Fibroblast of the aortic adventitia (primary cell): ENCODE measurements at places on chromosomes 7 and 10.

GRCh38 chr7:99409806-99410205 is 1.0 kb downstream of the BUD31 start:
- no peak for DNase-seq

GRCh38 chr10:119248681-119249080 is 41.3 kb downstream of the GRK5 start:
- no peak for DNase-seq

GRCh38 chr10:99115703-99116102 is 119.9 kb downstream of the HPSE2 start:
- no peak for DNase-seq

- DNase-seq = no peak
Observed at GRCh38 chr7:29243910-29244655, 49.5 kb downstream of the CHN2 start.

DNA sequence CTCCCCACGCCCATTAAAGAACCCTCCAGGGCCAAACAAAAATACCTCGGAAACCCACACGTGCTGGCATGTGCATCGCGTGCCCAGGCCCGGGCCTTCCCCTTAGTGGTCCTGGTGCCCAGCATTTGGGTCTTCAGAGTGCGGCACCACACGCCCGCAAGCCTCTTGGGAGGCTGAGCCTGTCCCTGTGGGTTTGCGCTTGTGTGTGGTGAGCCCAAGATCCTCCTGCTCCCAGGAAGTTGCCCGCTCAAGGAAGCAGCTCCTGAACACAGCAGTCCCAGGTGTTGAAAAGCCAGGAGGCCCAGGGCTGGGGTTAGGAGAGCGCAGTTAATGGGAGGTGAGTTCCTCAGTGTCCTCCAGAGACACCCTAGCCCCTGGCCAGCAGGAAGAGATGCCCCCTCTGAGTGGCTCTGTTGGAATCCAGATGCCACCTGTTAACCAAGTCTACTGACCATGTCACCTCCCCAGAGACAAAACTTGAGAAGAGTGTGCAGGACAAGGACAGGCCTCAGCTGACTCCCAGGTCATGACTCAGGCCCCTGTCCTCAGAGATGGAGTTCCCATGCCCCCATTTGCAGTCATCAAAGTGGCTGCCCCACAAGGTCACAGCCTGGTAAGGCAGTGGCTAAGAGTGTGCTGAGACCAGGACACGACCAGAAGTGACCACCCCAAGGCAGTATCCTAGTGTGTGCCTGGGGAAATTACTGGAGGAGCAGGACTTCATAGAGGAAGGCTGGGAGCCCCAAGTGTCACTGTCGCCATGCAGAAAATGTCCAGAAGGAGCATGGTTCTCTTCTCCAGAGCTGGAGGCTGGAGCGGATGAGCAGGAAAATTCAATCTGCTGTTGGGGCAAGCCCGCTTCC is 5.2 kb downstream of the FZD9 start:
- no peak for DNase-seq

DNA sequence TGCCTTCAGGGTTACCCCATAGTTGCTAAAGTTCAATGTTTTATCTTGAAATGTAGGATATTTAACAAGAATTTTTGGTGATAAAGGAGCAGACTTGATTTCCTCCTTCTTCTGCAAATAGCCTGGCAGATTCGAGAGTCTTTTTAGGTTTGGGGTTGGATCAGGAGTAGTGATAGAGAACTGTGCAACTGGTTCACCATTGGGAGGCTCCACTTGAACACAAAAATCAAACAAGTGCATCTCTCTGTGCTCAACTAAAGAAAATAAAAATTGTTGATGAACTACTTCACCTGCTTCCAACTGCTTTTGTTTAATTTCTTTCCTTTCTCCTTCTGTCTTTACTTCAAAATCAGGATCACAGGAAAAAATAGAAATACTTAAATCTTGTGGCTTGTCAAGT is 58.5 kb downstream of the MACC1 start:
- DNase-seq = peak; percentile 80

GRCh38 chr7:6320791-6321190 is 48.4 kb upstream of the CYTH3 start:
- no peak for DNase-seq

DNA sequence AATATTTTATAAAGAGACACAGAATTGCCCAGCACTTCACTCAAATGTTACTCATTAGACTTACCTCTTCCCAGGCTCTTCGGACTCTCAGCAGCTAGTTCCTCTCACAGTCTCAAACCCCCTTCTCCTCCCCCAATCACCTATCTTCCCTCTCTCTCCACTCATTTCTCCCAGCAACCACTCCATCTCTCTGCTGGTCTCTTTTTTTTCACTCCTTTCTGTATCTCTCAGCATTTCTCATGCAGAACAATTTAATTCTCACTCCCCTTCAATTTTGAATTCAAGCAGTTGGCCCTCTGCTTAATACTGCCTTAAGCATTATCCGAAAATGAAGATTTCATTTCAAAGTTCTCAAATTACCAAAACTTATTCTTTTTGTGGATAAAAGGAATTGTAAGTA is 34.4 kb upstream of the CAV2 start:
- DNase-seq = no peak

DNA sequence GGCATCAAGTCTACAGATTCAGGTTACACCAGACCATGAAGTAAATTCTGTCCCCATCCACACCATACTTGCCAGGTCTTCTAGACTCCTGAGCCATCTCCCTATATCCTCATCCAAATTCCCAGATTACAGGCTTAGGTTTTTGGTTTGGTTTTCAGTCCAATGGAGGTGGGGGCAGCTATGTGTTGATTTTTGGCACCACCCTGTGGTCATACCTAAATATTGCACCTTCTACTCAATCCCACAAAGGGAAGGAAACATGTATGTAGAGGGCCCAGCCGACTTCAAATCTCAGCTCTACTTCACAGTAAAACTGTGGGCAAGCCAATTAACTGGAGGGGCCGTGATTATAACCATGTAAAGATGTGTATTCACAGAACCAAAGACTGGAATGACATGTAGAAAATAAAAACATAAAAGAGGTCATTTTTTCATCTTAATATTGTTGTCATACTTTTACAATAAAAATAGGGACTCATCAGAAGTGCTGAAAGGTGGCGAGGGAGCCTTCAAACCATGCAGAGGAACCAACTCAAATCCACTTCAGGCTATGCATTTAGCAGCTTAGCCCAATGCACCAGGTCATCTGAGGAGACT is 19.8 kb downstream of the ERCC6 start:
- peak; percentile 75 for DNase-seq

- no peak for DNase-seq
Observed at GRCh38 chr10:67663449-67664087, 32.4 kb downstream of the CTNNA3 start.

DNA sequence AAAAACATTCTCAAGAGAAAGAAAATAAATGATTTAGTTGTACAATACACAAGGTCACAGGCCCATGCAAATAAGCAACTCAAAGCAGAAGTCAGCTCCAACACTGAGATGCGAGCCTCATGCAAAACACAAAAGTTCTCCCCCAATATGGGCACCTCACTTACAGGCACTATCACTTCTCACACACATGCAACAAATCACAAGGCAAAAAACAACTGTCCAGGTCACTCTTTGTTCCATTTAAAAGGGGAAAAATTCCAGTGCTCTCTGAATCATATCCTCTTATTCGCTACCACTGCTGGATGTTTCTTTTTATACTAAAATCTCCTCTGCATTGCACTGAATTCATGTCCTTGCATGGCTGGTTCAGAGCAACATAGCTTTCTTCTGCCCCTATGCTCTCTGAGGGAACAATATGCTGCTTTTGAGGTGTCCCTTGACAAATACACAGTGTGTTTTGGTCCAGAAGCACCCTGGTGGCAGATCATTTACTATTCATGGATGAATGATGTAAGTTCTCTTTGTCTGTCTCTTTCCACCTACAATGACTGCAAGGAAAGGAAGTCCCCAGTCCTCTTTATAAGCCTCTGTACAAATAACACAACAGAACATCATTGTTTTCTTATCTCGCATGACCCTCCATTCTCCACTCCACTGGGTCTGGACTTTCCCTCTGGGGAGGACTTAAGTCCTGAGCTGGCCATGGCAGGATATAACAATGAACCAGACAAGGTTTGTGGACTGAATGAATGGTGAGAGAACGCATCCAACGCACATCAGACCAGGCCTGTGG is 85.4 kb upstream of the GSDME start:
- DNase-seq = peak; percentile 40

GRCh38 chr10:99534939-99535763 is 2.4 kb downstream of the NKX2-3 start:
- DNase-seq = no peak

GRCh38 chr10:11553773-11554381 is 57.6 kb downstream of the USP6NL start:
- no peak for DNase-seq

GRCh38 chr10:128096486-128097199 is 29.6 kb downstream of the MKI67 start:
- DNase-seq = peak; percentile 15

DNA sequence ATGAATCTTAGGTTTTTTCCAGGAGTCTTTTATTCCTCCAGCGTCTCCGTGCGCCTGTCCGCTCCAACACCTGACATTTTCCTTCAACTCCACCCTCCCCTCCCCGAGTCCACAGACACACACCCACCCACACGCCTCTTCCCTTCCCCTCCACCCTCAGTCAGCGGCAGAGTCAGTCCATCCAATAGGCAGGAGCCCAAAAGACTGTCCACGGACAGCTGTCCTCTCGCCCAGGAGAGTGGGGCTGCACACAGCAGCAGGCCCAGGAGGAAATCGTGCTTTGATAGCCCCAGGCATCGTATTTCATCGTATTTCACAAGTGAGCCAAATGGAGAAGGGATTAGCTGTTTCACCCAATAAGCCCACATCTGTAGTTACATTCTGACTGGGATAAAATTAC is 285.1 kb downstream of the ZEB1 start:
- DNase-seq = peak; percentile 59
